ENCODE measurements at places on chromosomes 1 and 21.
A peak's percentile ranks its signal among the peaks of the same experiment; 100 is the strongest.

DNA sequence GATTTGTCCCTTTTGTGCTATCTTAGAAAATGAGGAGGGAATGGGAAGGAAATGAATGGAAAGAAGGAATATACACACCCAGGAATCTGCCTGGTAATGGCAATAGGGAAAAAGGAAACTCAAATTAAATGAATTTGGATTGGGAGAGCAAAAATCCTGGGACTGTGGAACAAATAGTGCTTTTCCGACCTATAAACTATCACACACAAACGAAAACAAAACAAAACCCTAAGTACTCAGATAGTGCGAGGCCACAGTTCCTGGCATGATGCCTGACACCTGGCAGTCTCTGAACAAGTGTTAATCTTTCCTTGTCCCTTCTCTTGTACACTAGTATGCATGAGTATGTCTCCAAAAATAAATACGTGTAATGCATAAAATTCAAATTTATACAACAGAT, 319.8 kb upstream of the SPAG17 start:
- no peak for DNase-seq

DNA sequence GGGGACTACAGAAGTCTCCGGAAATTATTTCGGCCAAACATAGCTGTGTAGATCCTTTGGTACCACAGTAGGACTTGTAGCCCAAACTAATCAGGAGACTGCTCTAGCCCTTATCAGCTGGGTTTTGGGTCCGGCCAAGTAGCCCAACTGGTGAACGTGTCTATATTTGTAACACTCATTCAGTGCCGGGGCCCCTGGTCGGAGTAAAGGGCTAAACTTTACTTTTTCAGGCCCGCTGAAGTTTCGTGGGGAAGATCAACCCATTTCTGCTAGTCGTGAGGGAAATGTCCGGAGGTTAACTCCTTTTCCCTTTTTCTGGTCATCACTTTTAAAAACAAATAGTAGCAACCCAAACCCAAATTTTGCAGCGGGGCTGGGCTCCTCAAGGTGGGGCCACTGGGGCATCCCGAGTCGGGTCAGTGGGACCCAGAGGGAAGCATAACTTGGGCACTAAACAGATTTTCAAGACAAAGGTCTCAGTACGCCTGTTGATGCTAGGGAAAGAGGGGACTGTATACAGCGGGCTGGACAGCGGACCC, 1.7 kb downstream of the LHX9 start:
- DNase-seq: no peak

GRCh38 chr1:10208537-10208936, 1.8 kb upstream of the KIF1B start:
- no peak for DNase-seq

DNA sequence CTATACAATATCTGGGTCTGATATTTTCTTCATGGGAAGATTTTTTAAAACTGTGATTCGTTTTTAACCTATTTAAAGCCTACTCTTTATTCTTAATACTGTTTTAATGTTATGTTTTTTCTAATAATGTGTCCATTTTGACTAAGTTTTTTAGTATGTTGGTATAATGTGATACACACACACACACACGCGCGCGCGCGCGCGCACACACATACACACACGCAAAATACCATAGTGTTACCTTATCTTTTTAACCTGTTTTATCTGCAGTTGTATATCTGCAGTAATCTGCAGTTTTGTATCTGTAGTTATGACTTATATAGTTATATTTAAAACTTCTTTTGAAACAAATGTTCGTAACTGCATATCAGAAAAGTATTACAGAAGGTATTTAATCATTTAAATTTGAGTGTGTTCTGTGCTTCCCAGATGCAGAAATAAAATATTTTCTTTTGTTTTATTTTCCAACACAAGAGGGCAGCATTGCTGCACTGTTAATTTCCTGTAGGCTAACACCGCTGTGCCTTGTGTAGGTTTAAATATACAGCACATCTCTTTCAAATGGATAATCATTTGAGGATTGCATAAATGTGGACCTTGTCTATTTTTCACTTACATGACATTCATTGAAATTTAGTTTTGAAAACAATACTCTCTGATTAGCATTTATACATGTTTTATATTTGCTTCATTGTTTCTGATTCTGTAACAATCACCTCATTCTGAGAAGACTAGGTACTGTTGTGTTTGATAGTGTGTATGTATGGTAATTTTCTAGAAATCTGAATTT, 166.1 kb downstream of the PDE4B start:
- DNase-seq: no peak

GRCh38 chr1:119766374-119766794, 2.3 kb downstream of the HMGCS2 start:
- DNase-seq: no peak

DNA sequence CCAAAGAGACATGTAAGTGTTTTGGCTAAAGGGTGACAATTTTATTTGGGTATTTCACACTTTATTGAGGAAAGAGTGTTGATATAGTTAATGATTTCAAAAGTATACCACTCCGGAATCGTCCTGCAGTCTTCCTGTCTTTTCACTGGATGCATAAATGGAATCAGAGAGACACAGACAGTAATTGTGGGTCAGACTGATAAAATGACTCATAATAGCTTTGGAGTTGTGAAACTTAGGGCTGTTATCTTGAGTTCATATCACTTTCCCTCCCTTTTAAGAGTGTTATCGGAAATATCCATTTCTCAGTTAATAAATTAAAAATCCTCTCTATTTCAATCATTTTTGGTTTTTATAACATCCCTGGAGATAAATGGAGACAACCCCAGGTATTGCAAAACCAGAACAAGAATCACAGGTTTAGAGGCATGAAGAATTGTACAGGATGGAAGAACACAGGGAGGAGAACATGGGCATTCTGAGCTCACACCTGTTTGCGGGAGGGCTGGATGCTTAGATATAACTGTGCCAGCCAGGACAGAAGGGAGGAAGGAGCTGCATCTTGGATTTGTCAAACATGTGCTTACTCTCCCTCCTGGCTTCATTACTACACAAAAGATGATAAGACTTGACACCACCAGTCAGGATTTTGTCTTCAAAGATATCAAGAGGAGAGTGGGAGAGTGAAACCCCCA, 185.4 kb downstream of the LMO4 start:
- DNase-seq: no peak

DNA sequence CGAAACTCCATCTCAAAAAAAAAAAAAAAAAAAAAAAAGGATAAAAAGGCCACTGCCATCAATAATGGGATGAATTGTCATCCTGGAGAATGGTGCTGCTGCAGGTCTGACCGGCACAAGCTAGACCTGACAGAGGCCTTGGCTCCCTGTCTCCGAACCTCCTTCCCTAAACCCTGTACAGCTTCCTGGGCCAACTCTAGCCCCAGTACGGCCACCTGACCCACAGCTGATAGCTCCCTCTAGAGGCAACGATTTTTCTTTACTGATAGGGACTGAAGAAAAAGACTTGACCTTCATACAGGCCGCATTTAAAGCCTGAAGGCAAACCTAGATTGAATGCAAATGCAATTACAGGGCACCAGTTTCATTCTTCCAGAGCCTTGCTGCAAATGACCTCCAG, 30.7 kb downstream of the NOL9 start:
- DNase-seq: no peak

- DNase-seq: no peak
These were observed 48.7 kb upstream of the KCNJ15 start for GRCh38 chr21:38208118-38208517.

GRCh38 chr1:221992427-221992826, 250.5 kb upstream of the DUSP10 start:
- DNase-seq: no peak

- DNase-seq: no peak
These were observed 13.9 kb upstream of the CD53 start for GRCh38 chr1:110859062-110859461.

DNA sequence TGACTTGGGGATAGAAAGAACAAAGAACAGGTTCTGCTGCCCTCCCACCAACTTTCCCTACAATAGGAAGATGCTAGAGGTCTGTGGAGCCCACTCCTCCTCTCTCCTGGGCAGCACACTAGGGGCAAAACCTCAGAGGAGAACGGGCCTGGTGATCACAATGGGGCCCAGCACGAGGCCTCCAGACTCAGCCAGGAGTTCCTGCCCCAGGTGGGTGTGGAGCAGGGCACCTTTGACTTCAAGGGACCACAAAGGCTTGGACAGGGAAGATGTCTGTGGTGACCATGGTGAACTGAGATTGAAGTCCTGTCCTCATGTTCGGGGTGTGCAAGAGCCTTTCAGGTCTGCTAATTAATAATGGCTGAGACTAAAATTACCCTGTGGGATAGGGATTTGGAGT, 88.8 kb downstream of the LAMC2 start:
- no peak for DNase-seq

DNA sequence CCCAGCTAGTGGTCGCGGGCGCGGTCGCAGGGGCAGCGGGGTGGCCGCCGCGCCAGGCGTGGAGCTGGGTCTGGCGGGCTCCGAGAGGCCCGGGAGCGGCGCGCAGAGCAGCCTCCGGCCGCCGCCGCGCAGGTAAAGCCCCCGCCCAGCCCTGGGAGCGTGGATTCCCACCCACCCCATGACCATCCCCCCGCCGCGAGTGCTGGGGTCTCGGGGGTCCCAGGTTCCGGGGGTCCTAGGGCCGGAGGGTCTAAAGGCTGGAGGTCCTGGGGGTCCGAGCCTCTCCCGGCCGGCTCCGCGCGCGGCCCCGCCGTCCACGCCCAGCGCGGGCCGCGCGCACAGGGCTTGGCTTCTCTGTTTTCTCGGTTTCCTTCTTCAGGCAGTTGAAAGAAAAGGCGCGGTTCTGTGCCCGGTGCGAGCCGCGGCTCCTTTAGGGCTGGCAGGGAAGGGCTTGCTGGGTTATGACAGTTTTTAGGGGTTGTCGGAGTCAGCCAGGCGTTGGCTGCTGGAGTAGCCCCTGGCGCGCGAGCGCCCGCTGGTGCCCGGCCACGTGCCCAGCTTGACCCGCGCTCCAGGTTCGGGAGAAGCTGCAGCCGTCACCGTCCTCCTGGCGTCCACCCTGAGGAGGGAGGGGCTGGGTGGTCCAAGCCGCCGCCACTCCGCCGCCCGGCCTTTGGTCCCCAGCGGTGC, 359 bp downstream of the LRRC3 start:
- peak; percentile 34 for DNase-seq

DNA sequence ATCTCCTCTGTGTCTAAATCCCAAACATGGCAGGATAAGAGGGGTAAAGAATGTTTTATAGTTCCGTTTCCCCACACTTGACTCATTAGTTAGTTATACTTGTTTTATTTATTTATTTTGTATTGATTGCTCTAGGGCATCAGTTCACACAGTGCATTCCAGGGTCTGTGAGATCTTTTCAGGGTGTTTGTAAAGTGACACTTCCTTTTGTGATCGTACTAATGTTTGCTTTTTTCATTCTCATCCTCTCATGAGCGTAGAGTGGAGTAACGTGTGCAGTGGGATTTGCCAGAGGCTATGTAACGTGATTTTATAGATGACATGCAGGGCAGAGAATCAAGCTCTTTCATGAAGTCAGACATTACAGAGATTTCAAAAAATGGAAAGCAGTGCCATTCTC, 103.2 kb downstream of the SCCPDH start:
- DNase-seq: no peak

GRCh38 chr1:10528066-10529014, 53.6 kb downstream of the PEX14 start:
- no peak for DNase-seq

DNA sequence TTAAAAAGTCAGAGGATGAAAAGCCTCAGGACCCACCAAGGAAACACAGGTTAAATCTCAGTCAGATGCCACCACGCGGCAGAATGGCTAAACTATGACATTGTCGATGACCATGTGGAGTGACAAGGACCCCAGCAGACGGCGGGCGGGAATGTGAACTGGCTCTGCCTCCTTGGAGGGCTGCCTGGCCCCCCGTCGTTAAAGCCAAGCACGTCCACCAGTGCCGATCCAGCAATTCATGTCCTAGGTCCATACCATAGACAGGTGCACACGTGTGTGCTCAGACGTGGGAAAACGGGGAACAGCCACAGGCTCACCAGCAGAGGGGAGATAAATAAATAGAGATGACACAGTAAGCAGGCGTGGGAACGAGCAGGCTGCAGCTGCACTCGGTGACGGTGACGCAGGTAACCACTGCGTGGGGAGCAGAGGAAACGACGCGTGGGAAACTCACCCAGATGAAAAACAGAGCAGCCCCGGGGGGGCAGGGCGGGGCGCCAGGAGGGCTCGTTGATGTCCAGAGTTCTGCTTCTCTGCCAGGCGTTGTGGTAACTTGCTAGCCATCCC, 28.3 kb upstream of the PCBP3 start:
- DNase-seq: peak; percentile 44

GRCh38 chr1:232837087-232837486, 31.9 kb downstream of the MAP10 start:
- DNase-seq: no peak

GRCh38 chr21:9750341-9751086, 770.9 kb upstream of the TPTE start:
- no peak for DNase-seq

- DNase-seq: no peak
These were observed 15.9 kb upstream of the GPR25 start for GRCh38 chr1:200856716-200857357.

DNA sequence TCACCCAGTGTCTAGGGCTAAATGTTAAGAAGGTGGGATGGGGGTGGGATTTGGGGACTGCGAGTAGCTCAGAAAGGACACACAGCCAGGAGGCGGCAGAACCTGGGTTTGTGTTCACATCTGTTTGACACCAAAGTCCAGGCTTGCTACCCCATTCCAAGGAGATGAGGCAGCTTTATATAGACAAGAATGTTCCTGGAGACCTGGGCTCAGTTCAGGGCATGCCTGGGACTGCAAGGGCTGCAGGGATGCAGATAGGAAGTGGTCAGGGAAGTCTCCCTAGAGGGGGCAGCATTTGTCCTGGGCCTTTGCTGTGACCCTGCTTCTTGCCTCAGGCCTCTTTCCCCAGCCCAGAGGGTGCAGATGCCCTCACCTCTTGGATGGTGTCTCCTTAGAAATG, 16.3 kb downstream of the PADI3 start:
- DNase-seq: no peak

- no peak for DNase-seq
These were observed 121.4 kb upstream of the NFIA start for GRCh38 chr1:60960891-60961461.

DNA sequence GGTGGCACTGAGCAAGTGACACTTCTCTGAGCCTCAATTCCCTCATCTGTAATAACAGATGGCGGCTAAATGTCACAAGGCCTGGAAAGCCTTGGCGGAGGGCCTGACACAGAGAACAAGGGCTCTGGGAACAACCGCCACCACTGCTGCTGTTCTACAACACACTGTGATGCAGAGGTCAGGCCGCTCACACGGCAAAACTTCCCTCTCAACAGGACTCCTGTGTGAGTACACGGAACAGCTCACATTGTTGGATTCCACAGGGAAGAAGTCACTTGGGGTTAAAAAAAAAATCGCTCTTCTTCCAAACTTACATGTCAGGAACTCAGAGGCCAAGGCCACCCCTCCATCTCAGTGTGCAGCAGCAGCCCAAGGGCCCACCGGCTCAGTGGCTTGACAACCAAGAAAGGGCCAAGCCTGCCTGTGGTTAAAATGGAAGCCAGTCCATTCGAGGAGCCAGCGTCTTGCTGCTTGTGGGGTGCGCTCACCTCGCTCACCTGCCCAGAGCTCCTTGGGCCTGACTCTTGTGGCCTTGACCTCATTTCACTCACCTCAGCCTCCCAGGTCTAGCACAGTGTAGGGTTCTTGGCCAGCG, 101.1 kb downstream of the RAVER2 start:
- DNase-seq: no peak

Measured in activated naive CD4-positive, alpha-beta T cell (primary cell).